ENCODE measurements at places on chromosomes 6 and 20.
A peak's percentile ranks its signal among the peaks of the same experiment; 100 is the strongest.

- DNase-seq: no peak
Observed at GRCh38 chr6:113219783-113220182, 637.4 kb upstream of the MARCKS start.

- no peak for DNase-seq
Observed at GRCh38 chr6:140940251-140940925, 1192.3 kb upstream of the GJE1 start.

DNA sequence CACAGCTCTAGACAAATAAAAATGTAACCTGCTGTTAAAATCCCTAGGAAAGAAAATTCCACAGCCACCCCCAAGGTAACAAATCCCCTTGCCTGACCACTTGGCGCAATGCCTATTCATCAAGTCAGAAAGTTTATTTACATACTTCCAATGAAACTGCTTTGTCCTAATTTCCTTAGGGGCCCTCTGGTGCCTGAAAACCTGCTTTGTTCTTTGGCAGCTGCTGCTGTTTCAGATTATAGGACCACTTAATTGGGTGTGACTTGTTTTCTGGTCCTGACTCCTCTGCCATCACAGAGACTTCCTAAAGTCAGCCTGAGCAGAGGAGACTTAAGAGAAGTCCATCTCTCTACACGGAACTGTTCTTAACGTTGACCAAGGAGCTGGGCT is 323.6 kb downstream of the UBE3D start:
- DNase-seq: no peak

GRCh38 chr6:48641544-48641943 is 530.5 kb upstream of the PTCHD4 start:
- DNase-seq: no peak

DNA sequence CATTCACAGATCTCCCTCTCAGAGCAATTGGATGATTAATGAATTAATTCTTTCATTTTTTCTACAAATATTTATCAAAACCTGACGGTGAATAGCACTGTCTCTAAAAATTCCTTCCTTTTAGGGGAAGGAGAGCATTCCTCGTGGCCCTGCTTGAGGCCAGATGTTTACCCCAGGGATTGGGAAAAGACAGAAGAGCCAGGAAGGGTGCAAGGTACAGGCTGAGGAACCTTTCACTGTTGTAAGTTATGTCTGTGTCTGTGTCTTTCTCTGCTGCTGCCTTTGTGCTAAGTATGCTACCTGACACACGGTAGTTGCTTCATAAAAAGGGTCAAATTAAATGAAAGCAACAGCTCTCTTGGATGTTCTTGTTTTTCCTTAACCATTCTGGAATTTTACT is 27.4 kb upstream of the CCN2 start:
- DNase-seq: no peak

- no peak for DNase-seq
Observed at GRCh38 chr6:109186012-109186411, 90.7 kb downstream of the CEP57L1 start.

- DNase-seq: no peak
Observed at GRCh38 chr6:31763619-31763940, 1.1 kb downstream of the SAPCD1 start.

GRCh38 chr6:170420791-170421776 is 114.5 kb downstream of the FAM120B start:
- no peak for DNase-seq

DNA sequence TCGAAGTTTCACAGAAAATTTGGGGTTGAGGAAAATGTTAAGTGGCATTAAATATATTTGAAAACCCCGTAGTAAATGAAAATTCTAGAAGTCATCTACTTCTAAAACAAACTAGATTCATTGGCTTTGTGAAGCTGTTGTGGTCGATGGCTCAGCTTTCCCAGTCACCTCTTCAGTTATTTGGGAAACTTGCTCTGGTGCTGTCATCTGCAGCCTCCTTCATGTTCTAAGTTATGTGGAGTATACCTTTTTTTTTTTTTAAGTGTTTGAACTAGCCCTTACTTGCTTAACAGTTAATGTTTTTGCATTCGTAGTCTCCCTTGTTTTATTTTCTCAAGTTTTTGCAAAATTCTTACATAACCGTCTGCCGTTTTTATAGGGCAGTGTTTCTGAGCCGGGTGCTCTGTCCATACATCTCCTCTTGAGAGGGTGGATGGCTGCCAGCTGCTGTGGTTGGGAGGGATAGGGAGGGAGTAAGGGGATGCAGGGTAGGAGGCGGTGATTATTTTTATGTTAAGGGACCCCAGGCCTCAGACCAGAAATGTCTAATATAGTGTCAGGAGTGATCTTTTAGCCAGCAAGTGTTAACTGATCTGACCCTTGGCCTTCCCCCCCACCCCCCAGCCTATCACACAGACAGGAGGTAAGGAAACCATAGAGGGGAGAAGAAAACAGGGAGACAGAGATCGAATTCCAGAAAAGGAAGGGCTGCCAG is 7.1 kb downstream of the RREB1 start:
- DNase-seq: no peak

DNA sequence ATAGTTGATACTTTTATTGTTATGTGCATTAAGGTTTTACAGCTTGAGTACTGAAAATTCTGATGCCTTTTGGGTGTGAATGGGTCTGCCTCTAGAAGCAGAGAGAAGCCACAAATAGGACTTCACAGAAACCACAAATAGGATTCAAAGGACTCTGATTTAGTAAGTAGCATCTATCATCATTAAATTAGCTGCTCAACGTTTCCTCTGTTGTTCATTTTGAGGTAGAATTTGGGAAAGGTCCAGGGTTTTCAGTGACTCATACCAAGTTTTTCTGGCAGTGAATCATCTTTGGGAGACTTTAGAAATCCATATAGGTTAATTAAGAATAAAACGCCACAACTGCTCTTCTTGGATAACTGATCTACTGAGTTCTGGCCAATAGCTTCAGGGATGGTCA is 105.1 kb downstream of the PHF3 start:
- no peak for DNase-seq

DNA sequence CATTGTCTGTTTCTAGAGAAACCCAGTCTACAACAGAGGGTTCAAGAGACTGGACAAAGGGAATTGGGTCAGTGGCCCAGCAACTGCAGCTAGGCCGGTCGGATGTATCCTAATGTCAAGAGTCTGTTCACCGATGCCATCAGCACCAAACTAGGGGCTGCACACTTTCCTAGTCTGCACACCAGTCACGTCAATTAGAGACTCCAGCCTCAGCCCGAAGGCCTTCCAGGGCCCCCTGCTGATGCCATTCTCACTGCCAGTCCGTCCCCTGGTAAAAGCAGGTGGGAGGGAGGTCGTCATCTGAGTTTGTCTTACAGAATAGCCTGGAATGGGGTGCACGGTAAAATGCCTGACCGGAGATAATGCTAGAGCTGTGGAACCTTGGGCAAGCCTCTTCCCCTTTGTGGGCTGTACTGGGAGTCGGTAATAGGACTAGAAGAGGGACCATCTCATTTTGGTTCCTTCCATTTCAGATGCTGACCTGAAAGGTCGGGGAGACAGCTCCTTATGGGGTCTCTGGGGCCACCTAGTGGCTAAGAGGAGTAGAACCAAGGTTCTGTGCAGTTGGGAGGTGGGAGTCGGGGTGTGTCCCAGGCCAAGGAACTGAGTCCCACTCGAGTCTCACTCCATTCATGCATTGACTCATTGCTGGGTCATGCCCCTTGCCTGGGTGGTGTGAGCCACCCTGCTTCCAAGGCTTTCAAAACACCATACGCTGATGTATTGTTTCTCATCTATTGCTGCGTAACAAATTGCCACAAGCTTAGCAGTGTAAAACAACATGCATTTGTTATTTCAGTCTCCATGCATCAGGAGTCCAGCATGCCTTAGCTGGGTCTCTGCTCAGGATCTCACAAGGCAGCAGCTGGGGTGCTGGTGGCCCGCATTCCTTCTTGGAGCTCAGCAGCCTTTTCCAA is 5.1 kb downstream of the SOX12 start:
- DNase-seq: peak; percentile 48

GRCh38 chr6:79878142-79878748 is 69.1 kb downstream of the ELOVL4 start:
- DNase-seq: no peak

GRCh38 chr20:36917240-36917639 is 34.3 kb downstream of the SAMHD1 start:
- no peak for DNase-seq

DNA sequence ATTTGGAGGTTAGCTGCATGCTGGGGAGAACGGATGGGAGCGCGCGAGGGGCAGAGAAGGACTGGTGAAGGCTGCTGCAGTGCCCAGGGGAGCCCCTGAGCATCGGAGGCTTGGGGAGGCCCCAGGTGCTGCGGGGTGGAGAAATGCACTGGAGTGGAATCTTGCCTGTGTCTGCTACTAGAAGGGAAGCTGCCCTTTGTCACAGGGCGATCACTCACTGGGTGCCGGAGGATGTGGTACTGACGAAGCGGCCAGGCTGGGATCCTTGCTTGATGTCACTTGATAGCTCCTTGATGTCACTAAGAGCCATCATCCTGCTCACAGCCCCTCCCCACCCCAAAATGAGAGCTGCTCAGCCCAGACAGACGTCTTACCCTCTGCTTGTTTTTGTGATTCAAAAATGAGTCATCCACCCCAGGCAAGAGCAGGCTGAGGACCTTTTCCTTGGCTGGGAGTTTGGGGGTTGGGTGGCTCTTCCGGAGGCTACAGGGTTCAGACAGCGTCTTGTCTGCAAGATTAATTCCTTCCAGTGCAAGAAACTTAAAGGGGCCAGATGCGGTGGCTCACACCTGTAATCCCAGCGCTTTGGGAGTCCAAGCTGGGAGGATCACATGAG is 62.6 kb upstream of the PMEPA1 start:
- no peak for DNase-seq

GRCh38 chr6:148509119-148509799 is 166.6 kb downstream of the SASH1 start:
- no peak for DNase-seq

GRCh38 chr20:35360033-35360432 is 51.7 kb downstream of the UQCC1 start:
- no peak for DNase-seq

DNA sequence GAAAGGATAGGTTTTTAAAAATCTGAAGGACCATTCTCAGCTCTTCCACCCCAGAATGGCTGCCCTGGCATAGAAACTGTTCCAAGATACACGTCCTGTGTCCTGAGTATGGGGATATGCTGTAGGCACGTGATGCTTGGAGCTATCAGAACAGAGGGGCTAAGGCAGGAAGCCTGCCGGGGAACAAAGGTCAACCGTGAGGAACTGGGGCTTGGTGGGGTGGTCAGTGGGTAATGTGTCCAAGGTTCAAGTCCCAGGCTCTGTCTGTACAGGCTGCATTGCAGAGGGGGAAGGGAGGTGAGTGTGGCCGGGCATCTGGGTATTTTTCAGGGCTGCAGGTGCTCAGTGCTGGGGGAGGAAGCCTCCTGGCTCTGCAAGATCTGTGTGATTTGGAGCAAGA is 479.6 kb upstream of the CHD6 start:
- DNase-seq: no peak

GRCh38 chr20:56929606-56930005 is 300.5 kb downstream of the TFAP2C start:
- no peak for DNase-seq

DNA sequence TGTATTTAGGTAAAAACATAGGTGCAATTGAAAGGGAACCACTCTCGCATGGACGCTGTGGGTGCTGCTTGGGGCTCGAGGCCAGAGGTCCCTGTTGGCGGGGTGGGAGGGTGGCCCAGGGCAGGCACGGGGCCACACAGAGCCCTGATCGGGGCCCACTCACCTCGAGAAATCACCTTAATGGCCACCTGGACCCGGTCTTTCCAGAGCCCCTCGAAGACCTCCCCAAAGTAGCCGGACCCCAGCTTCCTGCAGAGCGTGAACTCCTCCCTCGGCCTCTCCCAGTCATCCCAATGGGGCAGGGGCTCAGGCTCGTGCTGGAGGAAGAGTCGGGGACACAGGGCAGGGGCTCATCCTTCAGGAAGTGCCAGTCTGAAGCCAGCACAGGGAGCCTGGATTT is 3.8 kb downstream of the PTK6 start:
- no peak for DNase-seq

DNA sequence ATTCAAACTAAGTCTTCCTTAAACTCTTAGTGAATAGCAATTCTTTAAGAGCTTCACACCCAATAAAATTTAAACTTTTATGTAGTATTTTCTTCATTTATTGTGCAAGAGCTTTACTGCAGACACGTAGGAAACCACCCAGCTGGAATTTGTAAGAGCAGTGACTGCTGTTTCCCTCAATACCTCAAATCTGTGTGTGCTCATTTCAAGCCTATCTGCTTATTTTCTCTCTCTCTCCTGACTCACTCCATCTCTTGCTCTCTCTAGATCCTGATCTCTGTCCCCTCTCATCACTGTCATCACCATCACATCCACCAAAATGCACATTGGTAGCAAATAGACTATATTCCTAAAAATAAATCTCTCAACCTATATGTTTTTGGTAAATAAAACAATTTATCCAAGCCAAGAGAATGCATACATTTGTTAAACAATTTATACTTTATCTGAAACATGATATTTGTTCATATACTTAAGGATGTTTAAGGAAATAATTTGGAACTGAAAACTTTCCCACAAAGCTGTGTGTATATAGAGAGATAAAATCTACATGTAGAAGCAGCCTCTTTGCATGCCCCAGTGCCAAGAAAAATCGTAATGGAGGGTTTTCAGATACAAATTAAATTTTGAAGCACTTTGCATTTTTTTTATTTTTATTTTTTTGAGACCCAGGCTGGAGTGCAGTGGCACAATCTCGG is 273.0 kb downstream of the TFAP2A start:
- no peak for DNase-seq

DNA sequence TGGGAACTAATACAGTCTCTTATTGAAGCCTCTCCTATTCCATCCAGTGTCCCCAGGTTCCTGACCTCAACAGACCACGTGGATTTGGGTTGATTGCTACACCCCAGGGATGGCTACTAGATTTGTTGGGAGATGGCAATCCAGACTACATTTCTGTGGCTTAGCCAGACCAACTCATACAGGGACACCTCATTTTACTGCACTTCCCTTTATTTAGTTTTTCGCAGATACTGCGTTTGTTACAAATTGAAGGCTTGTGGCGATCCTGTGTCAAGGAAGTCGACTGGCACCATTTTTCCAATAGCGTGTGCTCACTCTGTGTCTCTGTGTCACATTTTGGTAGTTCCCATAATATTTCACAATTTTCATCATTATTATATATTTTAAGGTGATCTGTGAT is 10.3 kb upstream of the MTRF1L start:
- no peak for DNase-seq

DNA sequence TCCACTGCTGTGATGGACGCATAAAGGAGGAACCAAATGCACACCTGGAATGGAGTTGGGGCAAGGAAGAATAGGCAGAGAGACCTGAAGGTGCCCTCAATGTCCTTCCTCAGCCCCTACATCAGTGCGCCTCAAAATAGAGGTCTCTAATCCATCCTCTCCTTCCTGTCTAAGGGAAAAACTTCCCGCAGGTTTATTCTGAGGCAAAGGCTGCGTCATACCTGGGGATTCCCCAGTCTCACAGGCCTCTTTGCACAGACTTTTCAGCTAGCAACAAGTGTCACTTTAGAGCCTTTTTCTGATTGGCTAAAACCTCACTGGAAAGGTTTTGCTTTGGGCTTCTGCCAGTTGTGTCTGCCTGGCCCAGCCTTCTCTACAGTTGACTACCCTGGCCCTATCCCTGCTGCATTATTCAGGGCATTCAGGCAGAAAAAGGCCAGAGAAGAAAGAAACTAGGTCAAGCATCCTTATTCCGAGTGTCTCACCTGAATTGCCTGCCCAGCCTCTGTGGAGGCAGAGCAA is 1.8 kb upstream of the HLA-DQB1 start:
- DNase-seq: no peak

GRCh38 chr6:42340511-42340910 is 111.2 kb downstream of the TRERF1 start:
- DNase-seq: no peak

Measured in nucleus accumbens (tissue), 56 donors.